ENCODE measurements at places on chromosomes 7 and 10.

DNA sequence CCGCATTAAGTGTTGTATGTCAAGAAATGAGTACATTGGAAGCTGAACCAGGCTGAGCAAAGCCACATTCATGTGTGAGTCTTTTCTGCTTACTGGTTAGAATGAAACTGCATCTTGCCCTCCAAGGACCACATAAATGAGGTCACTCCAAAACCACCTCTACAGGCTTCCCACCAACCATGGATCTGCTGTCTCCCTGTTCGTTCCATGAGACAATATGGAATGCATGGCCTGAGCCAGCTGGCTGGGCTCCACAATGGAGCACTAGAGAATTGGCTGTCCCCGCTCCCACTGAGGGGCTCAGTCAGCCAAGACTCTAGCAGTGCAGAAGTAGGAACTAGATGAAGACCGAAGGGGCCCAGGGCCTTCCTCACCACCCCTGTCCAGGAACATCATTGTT lies 120.8 kb downstream of the TNS3 start:
- no peaks in the 10 kb centered on the region for H3K27me3 ChIP-seq
- no peaks in the 10 kb centered on the region for H3K36me3 ChIP-seq
- peaks cover 25% of the 10 kb centered on the region for H3K4me1 ChIP-seq
- DNase-seq: no peak

- no peak for DNase-seq
- H3K4me3 ChIP-seq: peak overlapping the region; percentile 81
- no peaks in the 10 kb centered on the region for H3K36me3 ChIP-seq
- H3K27ac ChIP-seq: peak overlapping the region; percentile 99
- H3K4me1 ChIP-seq: peaks cover 33% of the 10 kb centered on the region
Observed at GRCh38 chr7:139358541-139359365, 941 bp upstream of the LUC7L2 start.

DNA sequence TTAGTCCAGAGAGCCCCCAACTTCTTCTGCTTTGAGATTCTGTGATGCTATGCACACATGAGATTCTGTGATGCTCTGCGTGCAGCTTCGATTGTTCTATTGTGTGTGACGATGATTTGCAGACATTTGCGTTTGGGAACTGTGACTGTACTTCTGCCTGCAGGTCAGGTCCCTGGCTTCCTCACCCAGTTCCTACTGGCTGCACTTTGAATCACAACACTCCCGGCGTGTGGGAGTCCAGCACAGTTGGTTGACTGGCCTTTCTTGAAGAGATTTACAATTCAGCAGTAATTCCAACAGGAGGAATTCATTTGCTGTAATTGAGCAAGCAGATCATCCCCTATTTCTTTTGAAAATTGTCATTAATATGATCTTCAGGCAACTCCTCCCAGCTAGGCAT lies 252.2 kb upstream of the YAE1 start:
- no peaks in the 10 kb centered on the region for H3K27me3 ChIP-seq
- H3K36me3 ChIP-seq: no peaks in the 10 kb centered on the region
- no peaks in the 10 kb centered on the region for H3K4me1 ChIP-seq
- no peak for DNase-seq
- H3K27ac ChIP-seq: no peak overlapping the region
- H3K4me3 ChIP-seq: no peak overlapping the region

- H3K4me3 ChIP-seq: no peak overlapping the region
- H3K27ac ChIP-seq: no peak overlapping the region
- H3K27me3 ChIP-seq: no peaks in the 10 kb centered on the region
- DNase-seq: no peak
- no peaks in the 10 kb centered on the region for H3K36me3 ChIP-seq
Observed at GRCh38 chr7:50469181-50469580, 19.0 kb upstream of the FIGNL1 start.

DNA sequence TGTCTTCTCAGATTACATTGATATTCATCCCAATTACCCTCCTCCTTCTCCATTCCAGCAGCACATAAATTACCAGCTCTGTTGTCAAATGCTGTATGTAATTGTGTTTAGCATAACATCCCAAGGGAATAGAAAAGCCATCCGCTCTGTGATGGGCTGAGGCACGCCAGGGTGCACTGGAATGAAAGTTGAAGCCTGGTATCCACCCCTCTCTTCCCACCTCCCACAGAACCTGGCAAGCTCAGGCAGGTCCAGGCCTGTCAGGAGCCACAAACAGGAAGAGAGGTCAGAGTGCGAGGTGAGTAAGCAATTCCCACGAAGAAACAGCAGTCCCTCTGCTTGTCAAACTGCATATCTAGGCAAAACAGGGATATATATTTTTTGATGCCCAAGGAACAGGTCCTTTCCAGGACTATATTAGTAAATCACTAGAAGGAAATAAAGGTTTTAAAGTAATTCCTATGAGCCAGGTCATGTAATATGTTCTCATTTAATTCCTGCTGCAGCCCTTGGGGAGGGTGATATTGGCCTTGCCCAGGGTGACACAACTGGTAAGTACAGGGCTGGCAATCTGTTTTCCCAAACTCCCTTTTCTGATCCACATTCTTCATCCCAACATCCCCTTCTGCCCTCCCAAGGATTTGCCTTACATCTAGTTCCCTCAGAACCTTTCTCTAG lies 155.6 kb upstream of the GHITM start:
- peaks cover 7% of the 10 kb centered on the region for H3K4me1 ChIP-seq
- DNase-seq: no peak
- no peaks in the 10 kb centered on the region for H3K27me3 ChIP-seq
- no peak overlapping the region for H3K4me3 ChIP-seq

DNA sequence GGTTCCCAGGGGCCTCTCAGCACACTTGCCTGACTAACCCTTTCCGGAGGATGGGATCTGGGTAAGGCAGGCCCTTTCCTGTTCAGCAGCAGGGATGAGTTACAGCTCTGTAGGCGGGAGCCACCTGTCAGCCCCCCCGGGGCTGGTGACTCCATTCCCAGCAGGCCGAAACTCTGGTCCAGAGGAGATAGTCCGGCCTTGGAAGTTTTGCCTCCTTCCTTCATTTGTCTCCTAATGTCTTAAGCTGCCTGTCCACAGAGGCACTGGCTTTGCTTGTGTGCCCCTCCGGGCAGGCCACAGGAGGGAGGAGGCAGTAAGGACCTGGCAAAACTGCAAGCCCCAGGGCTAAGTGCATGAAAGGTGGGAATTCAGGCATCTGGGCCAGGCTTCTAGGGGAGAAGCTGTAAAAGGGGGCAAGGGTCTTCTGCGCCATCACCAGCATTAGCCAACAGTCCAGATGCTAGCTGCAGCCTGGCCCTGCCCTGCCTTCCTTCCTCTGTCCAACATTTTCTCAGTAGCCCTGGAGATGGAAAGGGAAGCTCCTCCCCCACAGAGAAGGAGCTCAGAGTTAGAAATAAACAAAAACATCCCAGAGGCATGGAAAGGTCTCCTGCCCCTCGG lies 1.2 kb downstream of the ADIRF start:
- H3K4me3 ChIP-seq: peak overlapping the region; percentile 74
- no peaks in the 10 kb centered on the region for H3K36me3 ChIP-seq
- no peaks in the 10 kb centered on the region for H3K27me3 ChIP-seq
- DNase-seq: peak; percentile 78

- peak; percentile 39 for DNase-seq
- no peak overlapping the region for H3K27ac ChIP-seq
- no peak overlapping the region for H3K4me3 ChIP-seq
Observed at GRCh38 chr10:132148261-132149251, 38.2 kb upstream of the DPYSL4 start.

DNA sequence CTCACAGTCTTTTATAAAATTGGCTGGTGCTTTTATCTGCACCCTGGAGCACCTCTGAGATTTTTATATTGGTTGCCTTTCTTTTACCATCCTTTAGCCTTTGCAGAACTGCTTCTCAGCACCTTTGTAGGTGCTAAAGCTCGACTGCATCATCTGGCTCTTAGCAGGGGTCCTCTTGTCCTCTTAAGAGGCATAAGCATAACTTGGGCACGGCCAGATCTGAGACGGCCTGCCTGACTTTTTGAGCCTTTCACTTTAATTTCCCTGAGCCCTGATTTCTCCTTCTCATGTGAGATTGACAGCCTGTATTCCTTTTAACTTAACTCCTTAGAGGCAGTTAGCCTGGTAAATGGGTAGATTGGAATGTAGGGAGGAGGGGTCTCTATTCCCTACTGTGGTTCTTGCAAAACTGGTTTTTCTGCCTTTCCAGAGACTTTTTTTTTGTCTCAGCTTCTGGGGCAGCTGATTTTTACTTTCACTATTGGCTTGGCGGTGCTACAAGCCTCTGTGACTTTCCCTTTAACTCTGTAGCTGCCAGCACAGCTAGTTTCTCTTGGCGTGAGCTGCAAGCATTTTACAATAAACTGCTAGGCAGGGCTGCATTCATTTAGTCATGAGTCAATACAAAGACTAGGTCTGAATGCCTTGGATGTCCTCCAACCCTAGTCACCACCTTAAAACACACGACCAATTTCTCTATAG lies 24.0 kb downstream of the ZPBP start:
- peak overlapping the region; percentile 80 for H3K27ac ChIP-seq
- DNase-seq: no peak
- H3K4me1 ChIP-seq: peaks cover 15% of the 10 kb centered on the region
- H3K4me3 ChIP-seq: peak overlapping the region; percentile 51

DNA sequence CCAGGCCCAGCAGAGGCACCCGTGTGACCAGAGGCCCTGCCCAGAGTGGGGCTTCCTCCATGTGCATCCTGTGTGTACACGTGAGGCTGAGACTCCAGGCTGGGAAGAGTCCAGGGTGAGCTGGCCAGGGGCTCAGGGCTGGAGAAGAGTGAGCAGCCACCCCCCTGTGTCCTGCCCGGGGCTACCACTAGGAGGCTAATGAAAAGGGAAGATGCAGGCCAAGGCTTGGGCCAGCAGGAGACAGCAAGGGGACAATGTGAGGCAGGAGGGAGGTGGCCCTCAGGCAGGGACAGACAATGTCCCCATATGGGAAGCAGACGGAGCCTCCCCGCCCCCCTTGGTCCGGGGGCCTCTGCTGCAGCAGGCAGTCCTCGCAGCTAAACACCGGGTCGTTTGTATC lies 102.0 kb downstream of the HIF1AN start:
- DNase-seq: no peak
- no peak overlapping the region for H3K4me3 ChIP-seq
- H3K27me3 ChIP-seq: peaks cover 78% of the 10 kb centered on the region
- no peak overlapping the region for H3K27ac ChIP-seq
- H3K4me1 ChIP-seq: no peaks in the 10 kb centered on the region

GRCh38 chr7:80918399-80918798 lies 452 bp downstream of the SEMA3C start:
- H3K27me3 ChIP-seq: no peaks in the 10 kb centered on the region
- H3K27ac ChIP-seq: peak overlapping the region; percentile 75
- peak overlapping the region; percentile 66 for H3K4me3 ChIP-seq
- DNase-seq: no peak
- H3K36me3 ChIP-seq: no peaks in the 10 kb centered on the region

GRCh38 chr10:43260911-43261577 lies 5.8 kb downstream of the RASGEF1A start:
- DNase-seq: no peak
- H3K36me3 ChIP-seq: no peaks in the 10 kb centered on the region
- peaks cover 9% of the 10 kb centered on the region for H3K4me1 ChIP-seq
- no peak overlapping the region for H3K27ac ChIP-seq
- peaks cover 40% of the 10 kb centered on the region for H3K27me3 ChIP-seq
